ENCODE measurements at places on chromosomes 2 and 18. TPM values are rescaled to one million over a fixed set of nuclear protein-coding genes. Genes with fewer than 3 reads are reported as not detected.
A peak's percentile ranks its signal among the peaks of the same experiment; 100 is the strongest.

GRCh38 chr18:77457681-77458080 lies 208.0 kb downstream of the GALR1 start:
- no peak overlapping the region for H3K4me3 ChIP-seq
- no peaks in the 10 kb centered on the region for H3K36me3 ChIP-seq
- no peaks in the 10 kb centered on the region for H3K27me3 ChIP-seq
- H3K4me1 ChIP-seq: no peaks in the 10 kb centered on the region

DNA sequence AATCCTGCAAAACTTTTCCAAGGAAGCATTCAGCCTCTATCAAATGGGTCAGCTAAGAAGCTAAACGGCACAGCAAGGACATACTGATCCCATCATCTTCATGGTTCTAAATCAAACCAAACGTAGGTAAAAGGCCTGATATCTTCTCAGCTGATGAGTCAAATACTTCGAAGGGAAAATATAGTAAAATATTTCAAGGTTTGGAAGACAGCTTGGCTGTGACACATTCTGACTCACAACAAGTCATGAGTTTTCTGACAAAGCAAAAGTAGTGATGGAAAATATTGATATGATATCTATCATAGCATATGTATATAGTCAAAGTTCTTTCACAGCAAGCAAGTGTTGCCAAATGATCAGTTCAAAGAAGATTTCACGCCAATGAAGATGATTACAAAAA lies 31.5 kb downstream of the DOCK10 start:
- H3K36me3 ChIP-seq: no peaks in the 10 kb centered on the region
- no peaks in the 10 kb centered on the region for H3K27me3 ChIP-seq
- H3K4me3 ChIP-seq: no peak overlapping the region
- DNase-seq: no peak
- H3K27ac ChIP-seq: peak overlapping the region; percentile 62

Gene POTEJ
- not detected for total RNA-seq

DNA sequence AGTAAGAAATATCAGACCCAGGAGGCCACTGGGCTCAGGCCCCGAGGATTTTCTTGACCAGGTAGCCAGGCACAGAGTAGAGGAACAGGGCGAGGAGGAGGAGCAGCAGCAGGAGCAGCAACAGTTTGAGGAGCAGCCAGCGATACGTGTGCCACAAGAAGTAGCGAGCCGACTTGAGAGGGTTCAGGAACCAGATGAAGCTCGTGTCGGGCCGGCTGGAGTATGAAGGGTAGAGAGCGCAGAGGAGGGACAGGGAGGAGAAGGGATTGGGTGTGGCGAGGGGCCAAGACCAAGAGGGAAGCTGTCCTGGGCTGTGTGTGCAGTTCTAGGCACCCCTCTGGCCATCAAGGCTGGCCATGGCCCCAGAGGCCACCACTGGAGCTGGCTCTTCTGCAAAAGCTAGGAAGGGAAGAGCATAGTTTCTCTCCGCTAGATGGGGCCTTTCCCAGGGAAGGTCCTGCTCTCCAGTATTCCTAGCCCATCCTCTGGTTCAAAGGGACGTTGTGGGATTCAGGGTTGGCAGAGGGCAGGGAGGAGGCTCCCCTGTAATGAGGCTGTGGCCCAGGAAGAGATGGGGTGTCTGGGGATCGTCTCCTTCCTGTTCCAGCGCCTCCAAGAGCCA lies 17.8 kb downstream of the OTOF start:
- H3K4me3 ChIP-seq: no peak overlapping the region
- no peaks in the 10 kb centered on the region for H3K36me3 ChIP-seq
- H3K27me3 ChIP-seq: no peaks in the 10 kb centered on the region
- DNase-seq: no peak
- H3K4me1 ChIP-seq: peaks cover 2% of the 10 kb centered on the region

DNA sequence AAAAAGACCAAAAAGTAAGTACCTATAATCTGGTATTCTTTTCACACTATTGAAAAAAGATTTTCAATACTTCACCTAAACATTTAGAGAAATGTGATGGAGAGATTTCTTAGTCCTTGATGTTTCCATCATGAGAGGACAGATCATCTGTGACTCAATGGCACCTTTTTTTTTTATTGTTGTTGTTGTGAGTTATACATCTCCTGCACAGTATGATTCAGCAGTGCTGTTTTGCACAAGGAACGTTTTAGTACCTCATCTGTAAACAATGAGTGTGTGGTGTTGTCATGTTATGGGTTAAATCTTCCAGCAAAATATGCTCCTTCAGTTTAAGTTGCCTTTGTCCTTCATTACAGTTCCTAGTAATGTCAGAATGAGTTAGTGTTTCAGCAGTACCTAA lies 2.2 kb downstream of the KIAA1328 start:
- H3K4me3 ChIP-seq: no peak overlapping the region
- H3K36me3 ChIP-seq: peaks cover 1% of the 10 kb centered on the region
- DNase-seq: no peak
- no peak overlapping the region for H3K27ac ChIP-seq
- peaks cover 38% of the 10 kb centered on the region for H3K4me1 ChIP-seq

DNA sequence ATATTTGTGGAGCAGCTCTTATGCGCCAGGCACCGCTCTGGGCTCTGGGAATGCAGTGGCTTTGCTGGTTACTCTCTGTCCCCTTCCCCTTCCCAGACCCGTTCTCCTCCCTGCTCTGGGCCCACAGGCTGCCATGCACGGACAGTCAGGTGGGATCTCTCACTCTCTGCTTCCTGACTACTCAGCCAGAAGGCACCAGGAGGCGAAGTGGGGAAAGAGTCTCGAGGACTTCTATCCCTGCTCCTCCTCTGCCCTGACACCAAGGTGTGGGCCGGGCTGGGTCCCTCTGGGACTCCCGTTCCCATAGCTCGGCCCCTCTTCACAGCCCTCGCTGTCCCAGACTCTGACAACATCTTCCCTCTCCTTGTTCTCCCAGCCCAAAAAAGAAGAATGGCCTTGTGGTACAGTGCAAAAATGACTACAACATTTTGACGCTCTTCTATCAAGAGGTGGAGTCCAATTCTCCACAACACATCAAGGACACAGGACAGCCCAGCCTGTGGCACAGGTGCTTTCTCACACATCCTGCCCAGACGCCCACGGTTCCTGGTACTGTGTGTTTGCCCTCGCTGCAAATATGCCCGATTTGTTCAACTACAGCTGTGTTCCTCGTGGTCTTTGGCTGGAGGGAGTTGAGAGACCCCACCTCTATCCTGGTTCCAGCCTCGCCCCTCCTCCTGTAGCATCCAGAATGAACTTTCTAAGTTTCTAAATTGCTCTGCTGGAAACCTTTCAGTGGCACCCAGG lies 14.0 kb upstream of the DUSP2 start:
- H3K27me3 ChIP-seq: peaks cover 17% of the 10 kb centered on the region
- peaks cover 10% of the 10 kb centered on the region for H3K4me1 ChIP-seq
- H3K36me3 ChIP-seq: no peaks in the 10 kb centered on the region
- no peak overlapping the region for H3K27ac ChIP-seq
- no peak overlapping the region for H3K4me3 ChIP-seq
- DNase-seq: peak; percentile 75

Gene VWC2L
- total RNA-seq: not detected

DNA sequence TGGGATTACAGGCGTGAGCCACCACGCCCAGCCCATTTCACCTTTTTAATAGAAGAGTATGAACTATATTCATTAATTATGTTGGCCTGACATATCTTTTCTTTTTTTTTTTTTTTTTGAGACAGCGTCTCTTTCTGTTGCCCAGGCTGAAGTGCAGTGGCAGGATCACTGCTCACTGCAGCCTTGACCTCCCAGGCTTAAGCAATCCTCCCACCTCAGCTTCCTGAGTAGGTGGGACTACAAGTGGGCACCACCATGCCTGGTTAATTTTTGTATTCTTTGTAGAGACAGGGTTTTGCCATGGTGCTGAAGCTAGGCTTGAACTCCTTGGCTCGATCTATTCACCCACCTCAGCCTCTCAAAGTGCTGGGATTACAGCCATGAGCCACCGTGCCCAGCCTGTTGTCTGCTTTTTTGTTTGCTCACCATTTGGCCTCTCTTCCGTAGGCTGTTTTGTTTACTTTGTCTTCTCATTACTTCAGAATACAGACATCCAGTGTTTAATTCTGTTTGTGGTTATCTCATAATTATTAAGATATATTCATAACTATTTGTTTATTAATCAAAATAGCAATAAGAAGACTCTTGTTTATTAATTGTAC lies 16.3 kb upstream of the CDH2 start:
- H3K36me3 ChIP-seq: no peaks in the 10 kb centered on the region
- no peak overlapping the region for H3K27ac ChIP-seq
- no peaks in the 10 kb centered on the region for H3K27me3 ChIP-seq
- peaks cover 4% of the 10 kb centered on the region for H3K4me1 ChIP-seq
- H3K4me3 ChIP-seq: no peak overlapping the region
- no peak for DNase-seq
